ENCODE measurements at places on chromosomes 2 and 18.
A peak's percentile ranks its signal among the peaks of the same experiment; 100 is the strongest.

DNA sequence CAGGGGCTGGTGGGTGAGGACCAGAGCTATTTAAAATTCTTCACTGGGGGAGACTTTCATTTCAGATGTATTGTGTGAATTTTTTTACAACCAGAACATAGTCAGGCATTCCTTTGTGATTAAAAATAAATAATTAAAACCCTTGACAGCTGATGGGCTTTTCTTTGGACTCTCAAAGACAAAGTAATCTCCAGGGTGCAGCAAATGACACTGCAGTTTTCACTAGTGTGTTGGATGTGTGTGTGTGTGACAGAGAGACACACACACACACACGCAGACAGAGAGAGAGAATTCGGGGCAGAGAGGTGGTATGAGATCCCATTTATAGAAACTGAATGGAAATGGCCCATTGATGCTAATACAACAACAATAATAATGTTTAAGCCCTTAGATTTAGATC is 10.3 kb upstream of the GALNT14 start:
- DNase-seq: no peak

DNA sequence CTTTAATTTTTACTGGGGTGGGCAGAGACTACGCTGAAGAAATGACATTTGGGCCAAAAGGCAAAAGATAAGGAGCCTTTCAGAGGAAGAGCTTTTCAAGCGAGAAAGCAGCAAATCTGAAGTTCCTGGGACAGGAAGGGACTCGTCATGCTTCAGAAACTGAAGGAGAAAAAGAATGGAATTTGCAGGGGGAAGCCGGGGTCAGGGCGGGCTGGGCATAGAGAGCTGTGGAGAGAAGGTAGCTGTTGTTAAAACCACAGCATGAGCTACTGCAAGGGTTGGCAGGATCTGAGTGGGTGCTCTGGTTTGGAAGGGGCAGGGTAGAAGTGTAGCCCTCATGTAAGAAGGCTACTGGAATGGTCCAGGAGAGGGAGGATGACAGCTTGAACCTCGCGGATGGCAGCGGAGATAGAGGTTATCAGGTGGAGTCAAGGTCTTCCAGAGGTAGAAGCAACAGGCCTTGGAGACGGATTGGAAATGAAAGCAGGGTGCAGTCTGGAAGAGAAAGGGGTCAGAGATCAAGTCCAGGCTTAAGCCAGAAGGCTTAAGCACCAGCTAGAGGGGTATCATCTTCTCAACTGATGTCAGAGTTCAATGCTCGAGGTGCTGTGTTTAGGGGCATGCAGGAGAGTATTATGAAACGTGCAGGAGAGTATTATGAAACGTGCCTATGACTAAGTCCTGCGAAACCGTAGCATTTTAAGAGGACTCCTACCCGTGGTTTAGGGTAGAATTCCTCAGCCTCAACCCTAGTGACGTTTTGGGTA is 18.9 kb downstream of the ATP8B1 start:
- no peak for DNase-seq

DNA sequence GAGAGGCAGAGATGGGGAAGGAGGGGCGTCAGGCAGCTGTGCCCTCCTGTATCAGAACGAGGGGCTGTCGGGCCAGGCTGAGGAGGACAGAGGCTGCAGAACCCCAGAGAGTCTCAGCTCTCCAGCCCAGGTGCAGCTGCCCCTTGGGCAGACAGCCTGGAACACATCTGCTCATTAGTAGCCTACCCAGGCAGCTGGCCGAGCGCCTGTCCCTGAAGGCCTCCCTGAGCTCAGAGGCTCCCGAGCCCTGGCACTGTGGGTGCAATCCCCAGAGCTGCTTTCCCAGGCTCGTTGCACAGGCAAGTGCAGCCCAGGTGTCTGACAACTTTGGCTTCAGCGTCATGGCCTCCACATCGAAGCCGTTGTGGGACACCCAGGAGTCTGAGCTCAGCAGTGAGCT is 13.1 kb upstream of the TMEM185B start:
- no peak for DNase-seq

GRCh38 chr2:21142149-21142548 is 18.4 kb downstream of the TDRD15 start:
- DNase-seq: no peak

DNA sequence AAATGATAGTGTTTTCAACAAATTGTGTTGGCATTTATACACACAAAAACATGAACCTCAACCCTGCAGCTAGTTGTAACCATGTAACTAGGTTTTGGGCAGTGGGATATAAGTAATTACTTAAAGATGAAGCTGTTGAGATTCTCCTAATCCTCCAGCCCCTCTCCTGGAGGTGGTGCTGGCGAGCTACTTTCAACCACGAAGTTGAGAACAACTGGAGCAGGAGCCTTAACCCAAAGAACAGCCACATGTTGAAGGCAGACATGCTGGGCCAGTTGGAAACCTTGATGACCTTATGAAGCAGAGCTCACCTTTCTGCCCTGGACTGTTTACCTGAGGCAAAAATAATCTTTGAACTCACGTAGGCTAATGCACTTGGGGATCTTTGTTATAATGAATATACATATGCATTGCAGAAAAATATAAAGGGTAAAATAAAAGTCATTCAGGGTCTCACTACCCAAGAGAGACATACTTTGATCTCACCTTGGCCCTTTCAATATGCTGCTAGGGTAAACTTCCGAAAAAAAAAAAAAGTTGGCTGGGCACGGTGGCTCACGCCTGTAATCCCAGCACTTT is 89.6 kb upstream of the NPAS2 start:
- peak; percentile 76 for DNase-seq

GRCh38 chr2:138058427-138058826 is 94.2 kb downstream of the HNMT start:
- DNase-seq: no peak

GRCh38 chr2:26011609-26011989 is 22.3 kb upstream of the RAB10 start:
- no peak for DNase-seq

GRCh38 chr2:160931531-160931930 is 228.7 kb upstream of the TANK start:
- DNase-seq: no peak
